ENCODE measurements at places on chromosomes 6 and 20.

GRCh38 chr20:32574296-32575226, 10.6 kb downstream of the NOL4L start:
- no peak for DNase-seq

DNA sequence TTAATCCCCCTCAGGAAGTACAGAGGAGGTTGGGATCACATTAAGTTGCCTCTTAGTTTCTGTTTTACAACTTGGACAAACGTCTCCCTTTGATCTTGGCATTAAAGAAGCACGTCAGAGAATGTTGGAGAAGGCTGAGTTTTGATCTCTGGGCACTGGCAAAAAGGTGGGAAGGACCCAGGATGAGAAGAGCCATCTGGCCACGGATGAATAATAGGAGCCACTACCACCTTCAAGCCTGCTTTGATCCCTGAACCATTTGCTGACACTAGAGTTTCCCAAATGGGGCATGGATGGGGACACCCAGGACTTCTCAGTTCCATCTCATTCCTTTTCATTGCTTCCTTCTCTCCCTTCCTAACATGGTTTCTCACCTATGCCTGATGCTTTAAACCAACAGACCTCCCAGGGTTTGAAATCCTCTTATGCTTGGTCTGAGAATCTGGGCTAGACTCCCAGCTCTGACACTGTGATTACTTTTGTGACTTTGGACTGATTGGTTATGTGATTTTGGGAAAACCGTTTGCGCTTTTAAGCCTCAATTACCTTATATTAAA, 5.8 kb downstream of the TM9SF4 start:
- DNase-seq, result no peak

DNA sequence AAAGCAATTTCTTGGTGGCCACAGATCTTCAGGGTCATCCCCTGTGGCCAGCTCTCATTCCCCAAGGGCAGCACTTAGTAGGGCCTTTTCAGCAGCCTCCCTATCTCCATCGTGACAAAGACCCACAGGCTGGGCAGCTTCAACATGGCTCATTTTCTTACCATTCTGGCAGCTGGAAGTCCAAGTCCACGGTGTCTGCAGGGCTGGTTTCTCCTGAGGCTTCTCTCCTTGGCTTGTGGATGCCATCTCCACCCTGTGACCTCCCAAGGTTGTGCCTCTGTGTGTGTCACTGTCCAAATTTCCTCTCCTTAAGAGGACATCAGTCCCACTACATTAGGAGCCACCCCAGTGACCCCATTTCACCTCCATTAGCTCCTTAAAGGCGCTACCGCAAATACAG, 161.7 kb downstream of the CDH4 start:
- DNase-seq, result no peak

DNA sequence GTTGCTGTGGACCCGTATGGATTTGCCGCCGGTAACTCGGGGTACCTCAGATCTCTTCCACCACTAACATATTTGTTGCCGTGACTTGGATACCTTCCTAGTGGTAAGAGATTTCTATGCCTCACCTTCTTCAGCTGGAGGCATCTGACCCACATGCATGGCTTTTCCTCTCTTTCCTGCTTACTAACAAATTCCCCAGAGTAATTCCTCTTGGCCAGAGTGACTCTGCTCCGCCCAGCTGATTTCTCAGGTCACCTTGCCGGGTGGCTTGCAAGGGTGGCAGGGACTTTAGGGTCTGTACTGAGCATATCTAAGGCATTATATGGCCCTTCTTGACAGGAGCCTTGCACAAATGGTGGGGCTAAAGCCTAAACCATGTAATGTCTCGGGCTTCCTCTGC, 38.2 kb downstream of the FAM184A start:
- DNase-seq, result no peak

DNA sequence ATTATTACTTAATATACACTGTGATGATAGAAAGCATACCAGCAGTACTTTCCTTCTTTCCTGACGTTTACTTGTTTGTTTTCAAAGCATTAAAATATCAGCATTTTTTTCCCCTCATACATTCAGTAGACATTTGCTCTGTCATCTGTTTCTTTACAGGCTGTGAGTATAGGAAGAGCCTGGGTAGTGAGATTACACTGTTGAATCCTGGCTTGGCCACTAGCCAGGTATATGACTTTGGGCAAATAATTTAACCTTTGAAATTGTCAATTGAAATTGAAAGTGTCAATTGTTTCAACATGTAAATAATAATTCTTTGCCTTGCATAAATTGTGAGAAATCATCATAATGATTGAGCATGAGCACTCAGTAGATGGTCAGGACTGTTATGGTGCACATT, 336.2 kb downstream of the CDKAL1 start:
- no peak for DNase-seq

GRCh38 chr6:105321207-105321606, 81.7 kb downstream of the PREP start:
- no peak for DNase-seq

- DNase-seq, result no peak
Observed at GRCh38 chr6:112287577-112288225, 33.3 kb upstream of the LAMA4 start.

DNA sequence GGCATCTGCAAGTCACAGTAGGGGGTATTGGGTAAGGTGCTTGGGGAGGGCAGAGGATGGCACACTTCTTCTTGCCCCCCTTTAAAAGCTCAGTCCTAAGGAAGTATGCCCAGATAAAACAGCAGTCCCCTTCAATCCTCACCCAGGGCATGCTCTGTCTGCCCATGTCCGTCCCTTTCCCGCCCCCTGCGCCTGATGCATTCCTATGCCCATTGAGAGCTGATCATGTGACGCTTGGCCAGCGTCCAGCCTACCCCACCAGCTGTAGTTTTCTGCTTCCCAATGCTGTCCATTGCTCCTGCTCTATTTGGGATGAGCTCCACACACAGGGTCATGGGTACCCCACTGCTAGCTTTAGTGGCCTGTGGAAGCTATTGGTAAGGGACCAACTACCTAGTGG, 8.3 kb downstream of the SIGLEC1 start:
- no peak for DNase-seq

DNA sequence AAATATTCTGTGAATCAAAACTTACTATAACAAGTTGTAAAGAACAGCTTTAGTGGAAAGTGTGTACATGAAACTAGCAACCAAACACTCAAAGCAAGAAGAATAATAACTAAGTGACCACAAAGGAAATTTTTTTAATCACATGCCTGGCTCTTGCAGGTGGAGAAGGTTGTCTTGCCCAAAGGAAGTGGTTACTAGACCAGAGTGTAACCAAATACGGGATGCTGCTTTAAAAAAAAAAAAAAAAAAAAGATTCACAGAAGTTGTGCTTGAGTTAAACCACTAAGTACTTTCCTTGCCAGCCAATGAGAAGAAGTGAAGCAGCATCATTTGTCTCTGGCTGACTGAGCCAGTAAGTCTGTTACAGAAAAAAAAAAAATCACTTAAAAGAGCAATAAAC, 19.1 kb upstream of the HLA-DQB1 start:
- peak; percentile 45 for DNase-seq

DNA sequence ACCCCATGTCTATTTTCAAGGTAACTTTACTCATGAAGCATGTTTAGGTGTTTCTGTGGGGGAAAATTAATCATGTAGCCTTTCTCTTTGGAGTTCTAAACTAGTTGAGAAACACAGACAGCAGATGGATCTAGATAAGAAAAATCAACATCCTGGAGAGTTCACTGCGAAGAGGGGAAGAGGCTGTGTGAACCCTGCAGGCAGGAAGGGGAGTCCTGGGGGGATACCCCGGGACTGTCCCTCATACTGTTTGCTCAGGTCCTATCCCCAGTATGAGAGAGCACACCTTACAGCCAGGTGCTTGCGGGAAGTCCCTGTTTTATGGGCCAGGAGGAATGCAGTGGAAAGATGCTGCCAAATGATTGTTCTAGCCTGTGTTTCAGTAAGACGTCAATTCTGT, 32.7 kb downstream of the CHMP4B start:
- no peak for DNase-seq

DNA sequence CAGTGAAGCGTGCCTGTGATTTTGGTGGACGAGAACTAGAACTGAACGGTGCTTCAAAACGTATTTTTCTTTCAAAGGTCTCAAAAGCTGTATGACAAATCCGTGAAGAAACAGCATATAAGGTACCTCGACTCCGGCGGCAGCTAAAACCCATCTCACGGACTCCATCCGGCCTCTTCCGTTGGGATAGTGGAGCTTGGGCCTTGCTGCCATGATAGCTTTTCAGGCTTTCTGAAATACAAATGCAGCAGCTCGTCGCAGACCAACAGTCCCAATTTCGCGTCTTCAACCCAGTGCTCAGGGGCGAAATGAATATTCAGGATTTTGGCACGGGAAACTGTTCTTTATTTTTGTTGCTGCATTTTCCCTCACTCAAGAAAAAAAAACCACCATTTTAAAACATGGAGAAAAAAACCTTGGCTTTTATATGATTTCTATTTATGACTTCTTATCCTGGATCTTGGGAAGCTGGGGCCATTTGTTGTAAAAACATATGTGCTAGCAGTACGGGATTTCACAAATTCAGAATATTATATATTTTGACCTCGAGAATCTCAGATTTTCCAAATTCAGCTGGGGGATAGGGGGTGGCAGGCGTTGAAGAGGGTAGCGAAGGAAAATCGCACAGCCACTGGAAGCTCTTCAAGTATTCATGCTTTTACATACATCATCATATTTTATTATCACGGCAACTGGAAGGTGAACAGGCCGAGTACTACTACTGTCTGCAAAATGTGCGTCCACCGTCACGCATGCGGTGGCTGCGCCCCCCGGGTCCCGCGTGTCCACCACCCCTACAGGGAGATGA, 849 bp downstream of the GSTA4 start:
- DNase-seq, result no peak

DNA sequence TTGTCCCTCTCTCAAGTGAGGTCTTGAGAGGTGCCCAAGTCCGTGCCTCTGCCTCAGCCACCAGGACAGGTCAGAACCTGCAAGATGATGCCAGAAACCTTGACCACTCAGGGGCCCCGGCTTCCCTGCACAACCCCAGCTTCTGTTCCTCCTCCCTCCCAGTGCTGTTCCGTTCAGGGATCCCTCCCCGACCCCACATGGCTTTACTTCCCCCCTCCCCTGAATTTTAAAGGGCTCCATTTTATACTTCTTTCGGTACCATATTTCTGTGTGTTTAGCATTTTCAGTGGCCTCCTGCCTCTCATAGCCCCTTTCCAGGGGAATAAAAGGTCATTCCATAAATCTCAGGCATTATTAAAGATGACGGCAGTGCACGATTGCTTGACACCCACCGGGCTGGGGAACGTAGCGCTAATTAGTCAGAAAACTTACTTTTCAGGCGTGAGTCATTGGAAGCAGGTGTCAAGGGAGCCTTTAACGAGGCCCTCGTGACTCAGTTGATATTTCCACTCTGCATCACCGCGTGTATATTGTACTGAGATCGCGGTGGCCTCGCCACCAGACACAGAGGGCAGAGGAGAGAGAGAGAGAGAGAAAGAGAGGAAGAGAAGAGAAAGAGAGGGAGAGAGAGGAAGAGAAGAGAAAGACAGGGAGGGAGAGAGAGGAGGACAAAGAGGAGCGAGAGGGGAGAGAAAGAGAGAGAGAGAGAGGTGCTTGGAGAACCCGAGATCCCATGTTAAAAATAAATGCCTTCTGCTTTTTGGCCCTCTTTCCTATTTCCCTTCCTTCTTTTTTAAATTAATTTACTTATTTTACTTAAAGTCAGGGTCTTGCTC, 21.3 kb downstream of the KCNG1 start:
- DNase-seq, result no peak

DNA sequence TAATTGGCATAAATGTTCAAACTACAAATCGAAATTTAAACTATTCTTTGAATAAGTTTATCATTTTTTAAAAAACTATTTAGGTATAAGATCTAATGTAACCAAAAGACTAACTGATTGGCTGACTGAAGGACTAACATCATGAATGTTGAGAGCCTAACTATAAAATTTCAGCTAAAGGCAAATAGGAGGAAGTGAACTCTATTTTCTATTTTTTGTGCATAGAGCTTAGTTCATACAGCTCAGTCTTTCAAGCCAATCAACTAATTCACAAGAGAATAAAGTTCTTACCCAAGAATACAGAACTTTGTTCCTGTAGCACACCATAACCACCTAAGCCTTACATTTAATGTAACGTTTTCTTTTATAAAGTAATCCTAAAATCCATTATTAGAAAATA, 46.3 kb upstream of the STXBP5 start:
- no peak for DNase-seq

- DNase-seq, result no peak
Observed at GRCh38 chr6:88086792-88087191, 39.2 kb downstream of the SPACA1 start.

DNA sequence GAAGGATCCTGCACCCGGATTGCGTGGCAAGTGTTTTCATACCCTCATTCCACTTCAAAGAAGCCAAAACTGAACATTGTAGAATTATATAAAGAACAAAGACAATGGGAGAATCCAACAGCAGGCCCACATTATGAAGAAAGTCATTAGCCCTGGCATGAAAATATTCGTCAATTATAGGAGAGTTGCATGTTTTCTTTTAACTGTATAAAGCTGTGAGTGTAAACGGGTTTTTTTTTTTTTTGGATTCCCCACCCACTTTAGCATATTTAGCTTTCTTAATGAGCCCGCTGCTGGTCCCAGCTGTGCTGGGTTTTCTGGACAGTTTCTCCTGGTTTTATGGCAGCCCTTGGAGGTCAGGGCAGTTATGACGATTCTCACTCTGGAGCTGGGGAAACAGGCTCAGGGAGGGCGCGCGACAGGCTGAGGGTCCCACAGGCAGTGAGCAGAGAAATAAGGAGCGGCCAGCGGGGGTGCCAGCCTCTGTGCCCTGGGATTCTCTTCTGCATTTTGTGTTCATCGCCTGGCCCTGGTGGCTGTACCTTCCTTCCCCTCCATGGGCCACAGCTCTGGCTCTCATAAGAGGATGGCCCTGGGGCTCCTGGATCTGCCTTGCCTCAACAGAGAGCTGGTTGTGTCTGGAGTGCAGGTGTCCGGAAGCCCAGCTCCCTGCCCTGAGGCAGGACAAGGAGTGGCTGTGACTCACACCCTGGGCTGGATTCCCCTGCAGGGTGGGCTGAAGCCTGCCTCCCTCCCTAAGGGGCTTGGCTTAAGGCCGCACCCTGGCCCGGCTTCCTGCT, 24.1 kb upstream of the SULF2 start:
- DNase-seq, result no peak

DNA sequence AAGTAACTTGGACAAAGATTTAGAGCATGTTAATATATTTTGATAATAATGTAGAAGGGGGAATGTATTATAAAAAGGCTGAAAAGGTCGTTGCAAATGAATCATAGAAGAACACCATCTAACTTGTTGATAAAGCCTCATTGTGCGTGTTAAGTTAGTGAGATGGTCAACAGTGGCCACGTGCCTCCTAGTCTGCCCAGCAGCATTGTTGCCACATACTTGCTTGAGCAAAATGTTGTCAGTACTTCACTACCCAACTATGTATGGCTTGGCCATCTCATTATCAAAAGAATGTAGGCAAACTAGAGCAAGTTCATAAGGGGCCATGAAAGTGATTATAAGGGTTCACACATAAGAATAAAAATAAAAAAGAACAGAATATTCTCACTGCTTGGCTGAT, 84.6 kb downstream of the PHACTR1 start:
- DNase-seq, result no peak

GRCh38 chr6:132161283-132161682, 210.1 kb upstream of the CCN2 start:
- DNase-seq, result no peak

GRCh38 chr6:484086-484745, 92.7 kb downstream of the IRF4 start:
- no peak for DNase-seq

GRCh38 chr6:41374618-41375590, 39.5 kb downstream of the NCR2 start:
- no peak for DNase-seq

All from activated T-helper 2 cell treated with anti-CD3 and anti-CD28 coated beads, Interferon-gamma antibody, Interleukin-2, Interleukin-4, amounts not matched to agents 10 μg/mL and 5 μg/mL and 100 μg/mL, durations not matched to agents 14 hours and 24 hours and 36 hours (primary cell).